ENCODE measurements at places on chromosomes 2 and 18.

DNA sequence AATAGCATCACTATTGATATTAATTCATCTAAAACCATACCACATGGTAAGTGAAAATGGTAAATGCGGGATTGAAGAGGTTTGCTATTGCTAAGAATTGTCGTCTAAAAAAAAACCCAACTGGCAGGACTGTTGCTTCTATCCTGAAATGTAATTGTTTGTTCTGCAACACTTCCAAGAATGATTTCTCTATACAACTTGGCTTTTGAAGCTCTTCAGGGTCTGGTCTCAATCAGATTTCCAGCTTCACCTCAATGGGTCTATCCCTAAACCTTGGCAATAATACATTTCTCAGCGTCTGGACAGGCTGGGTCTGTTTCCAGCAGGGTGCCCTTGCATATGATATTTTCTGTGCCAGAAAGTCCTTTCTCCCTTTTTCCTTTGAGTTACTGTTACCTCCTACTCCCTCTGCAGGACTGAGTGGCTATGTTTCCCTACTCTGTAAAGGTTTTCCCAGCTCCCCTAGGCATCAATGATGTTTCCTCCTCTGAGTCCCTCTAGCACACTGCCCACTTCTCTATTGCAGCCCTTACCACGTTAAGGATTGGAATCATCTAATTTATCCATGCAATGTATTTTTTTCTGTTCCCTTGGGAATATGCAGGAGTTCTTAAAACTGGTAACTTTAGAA is 118.2 kb upstream of the REV1 start:
- no peak for DNase-seq

DNA sequence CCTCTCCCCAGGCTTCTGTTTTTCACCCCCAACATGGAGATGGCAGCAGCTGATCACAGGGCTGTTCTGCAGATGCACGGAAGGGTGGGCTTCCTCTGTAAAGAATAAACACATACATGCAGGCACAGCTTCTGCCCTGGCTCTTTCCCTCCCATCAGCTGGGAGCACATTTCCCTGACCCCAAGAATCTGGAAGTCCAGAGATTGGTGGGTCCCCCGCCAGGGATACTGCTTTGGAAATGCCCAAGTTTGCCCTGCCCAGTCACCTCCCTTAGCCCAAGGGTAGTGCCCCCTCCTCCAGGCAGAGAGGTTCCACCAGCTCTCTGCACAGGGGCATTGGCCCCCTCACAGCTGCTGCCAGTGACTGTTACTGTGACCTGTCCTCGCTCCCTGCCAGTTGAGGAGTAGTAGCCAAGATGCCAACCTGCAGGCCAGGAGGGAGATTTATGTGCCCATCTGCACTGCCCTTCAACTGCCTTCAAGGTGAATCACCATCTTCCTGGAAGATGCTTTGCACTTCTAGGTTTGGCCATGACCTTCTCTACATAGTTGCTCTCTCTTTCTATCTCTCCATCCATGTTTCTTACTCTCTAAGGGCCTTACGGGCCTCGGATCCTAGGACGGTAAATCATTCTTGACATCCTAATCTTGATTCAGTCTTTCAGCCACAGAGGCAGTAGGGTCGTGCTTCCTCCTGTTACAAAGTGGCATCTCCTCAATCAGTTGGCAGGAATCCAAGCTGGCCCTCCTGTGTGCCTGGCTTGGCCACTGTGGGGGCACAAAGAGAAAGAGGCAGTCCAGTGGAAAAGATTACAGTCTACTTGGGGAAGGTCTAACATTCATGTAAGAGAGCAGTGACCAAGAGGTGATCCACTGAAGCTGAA is 121.8 kb downstream of the CTIF start:
- no peak for DNase-seq

GRCh38 chr2:186044761-186045160 is 306.2 kb downstream of the FSIP2 start:
- no peak for DNase-seq

- DNase-seq, result no peak
Measured at GRCh38 chr2:27105981-27106380, 12.9 kb downstream of the CGREF1 start.

DNA sequence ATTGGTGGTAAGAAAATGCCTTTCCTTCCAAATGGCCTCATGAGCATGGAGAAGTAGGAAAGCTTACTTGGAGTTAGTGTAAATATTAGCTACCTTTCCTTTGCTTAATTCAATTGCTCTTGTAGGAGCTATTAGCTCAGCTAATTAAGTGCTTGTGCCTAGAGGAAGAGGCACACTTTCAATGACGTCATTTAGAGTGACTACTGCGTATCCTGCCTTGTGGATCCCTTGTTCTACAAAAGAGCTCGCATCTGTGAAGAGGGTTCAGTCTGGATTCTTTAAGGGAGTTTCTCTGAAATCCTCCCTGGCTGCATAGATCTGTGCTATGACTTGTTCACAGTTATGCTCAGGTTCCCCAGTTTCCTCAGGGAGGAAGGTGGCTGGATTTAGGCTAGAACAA is 122.5 kb upstream of the SPHKAP start:
- no peak for DNase-seq

GRCh38 chr2:65026704-65027464 is 29.3 kb upstream of the CEP68 start:
- DNase-seq, result no peak

- DNase-seq, result no peak
Measured at GRCh38 chr2:99634234-99634633, 144.4 kb upstream of the REV1 start.

DNA sequence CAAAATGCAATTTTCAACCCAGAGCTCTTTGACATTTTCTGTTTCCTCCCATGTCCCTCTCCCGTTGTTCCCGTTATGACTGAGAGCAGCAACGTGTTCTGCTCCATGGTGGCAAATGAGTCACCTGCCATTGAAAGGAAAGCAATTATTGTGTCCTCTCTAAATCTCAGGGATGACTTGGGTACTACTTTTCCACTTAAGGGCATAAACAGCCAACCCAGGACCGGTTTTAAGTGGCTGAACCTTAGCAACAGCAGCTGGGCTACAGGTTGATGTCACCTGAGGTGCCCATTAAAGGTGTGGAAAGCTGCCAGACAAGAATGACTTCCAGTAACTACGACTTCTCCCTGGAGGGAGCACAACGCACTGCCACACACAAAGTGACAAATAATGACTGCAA is 236.8 kb downstream of the NCKAP5 start:
- no peak for DNase-seq

GRCh38 chr2:3465844-3466481 is 53.4 kb downstream of the ADI1 start:
- no peak for DNase-seq

GRCh38 chr2:232213176-232213575 is 165.4 kb upstream of the ALPP start:
- no peak for DNase-seq

DNA sequence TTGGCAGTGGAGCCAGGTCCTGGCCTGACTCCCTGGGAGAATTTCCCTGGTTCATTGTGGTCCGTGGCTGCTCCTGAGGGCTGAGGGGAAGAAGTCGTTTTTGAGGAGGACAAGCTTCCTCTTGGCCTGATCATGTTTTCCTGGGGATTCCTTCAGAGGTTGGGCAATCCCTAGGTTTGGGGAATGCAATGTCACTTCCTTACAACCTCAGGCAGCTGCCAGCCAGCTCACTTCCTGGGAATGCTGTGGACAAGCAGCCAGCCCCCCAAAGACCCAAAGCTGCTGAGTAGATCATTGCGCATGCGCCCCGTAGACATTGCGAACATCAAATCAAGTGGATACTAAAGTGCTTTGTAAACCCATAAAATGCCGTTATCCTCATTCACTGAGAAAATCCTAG is 7.7 kb upstream of the DNMT3A start:
- DNase-seq, result no peak

- DNase-seq, result no peak
Measured at GRCh38 chr2:231722721-231723307, 14.5 kb downstream of the PTMA start.

DNA sequence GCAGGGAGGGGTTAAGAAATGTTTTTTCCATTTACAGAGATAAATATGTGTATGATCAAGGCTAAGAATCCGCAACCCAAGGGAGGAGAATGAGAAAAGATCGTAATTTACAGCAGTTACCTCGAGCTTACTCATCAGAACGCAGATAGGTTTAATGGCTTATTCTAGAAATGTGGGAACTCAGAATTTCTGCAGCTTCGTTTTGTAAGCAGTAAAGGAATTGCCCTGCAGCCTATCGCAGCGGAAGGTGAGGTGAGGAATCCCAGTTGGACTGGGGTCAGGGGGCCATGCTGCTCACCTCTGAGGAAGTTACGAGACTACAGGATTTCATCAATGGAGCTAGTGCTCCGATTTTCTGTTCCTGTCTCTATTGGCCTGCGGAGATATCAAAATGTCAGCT is 8.1 kb upstream of the TMEM200C start:
- no peak for DNase-seq

- no peak for DNase-seq
Measured at GRCh38 chr2:240236217-240237111, 96.0 kb upstream of the OTOS start.

GRCh38 chr2:43192744-43193651 is 33.4 kb downstream of the ZFP36L2 start:
- DNase-seq, result no peak

GRCh38 chr2:18312818-18313217 is 247.6 kb downstream of the RDH14 start:
- DNase-seq, result no peak

Measured in stimulated activated CD8-positive, alpha-beta memory T cell treated with anti-CD3 and anti-CD28 coated beads, Interleukin-7, amount 100 ng/mL, for 24 hours (primary cell).